ENCODE measurements at places on chromosomes 7 and 10.

DNA sequence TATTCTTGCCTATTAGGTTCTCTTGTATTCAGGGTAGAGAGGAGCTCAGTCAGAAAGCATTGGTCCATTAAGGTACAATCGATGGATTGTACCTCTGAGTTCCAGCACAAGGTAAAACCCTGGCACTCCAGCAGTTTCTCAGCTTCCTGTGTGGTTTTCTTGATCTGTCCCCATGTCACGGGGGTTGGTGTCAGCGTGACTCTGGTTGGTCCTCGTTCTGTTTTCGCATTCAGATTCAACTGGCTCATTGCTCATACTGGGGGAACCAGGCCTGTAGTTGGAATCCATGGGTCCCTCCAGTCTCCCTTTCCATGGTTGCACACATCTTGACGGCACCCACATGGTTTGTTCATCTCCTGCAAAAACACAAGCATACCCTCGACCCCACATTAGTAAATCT, 32.7 kb upstream of the RASGEF1A start:
- DNase-seq: no peak

DNA sequence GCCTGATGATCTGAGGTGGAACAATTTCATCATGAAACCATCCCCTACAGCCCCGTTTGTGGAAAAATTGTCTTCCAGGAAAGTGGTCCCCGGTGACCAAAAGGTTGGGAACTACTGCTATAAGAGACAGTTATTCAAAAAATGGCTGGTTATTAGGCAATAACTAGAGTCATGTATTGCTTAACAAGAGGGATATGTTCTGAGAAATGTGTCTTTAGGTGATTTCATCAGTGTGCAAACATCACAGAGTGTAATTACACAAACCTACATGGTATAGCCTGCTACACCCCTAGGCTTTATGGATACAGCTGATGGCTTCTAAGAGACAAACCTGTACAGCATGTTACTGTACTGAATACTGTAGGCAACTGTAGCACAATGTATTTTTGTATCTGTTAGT, 71.3 kb upstream of the CSTF2T start:
- peak; percentile 44 for DNase-seq

DNA sequence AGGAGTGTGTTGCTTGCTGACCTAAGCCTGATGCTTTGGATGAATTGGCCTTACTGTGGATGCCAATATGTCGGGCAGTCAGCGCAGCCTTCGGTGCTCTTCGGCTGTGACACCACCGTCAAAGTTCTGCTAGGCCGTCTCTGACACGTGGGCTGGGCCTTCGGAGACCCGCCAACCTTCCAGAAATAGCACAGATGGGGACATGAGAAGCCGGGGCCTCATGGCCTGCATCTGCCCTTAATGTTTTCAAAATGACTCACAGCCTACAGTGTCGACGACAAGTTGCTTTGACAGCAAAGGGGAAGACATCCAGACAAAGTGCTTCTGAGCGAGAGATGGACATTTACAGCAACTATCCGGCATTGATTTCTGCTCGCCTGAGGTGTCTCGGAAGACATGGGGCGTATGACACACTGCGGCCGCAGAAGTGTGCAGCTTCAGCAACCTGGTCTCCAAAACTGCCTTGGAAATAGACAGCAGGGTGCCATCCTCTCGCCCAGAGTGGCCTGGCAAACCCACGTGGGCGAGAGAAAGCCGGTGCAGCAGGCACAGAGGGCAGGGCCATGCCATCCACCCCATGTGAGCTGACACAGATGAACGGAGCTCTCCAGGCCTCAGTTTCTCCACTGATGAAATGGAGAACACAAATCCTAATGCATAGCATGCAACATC, 94.0 kb upstream of the PPP2R2D start:
- DNase-seq: no peak

DNA sequence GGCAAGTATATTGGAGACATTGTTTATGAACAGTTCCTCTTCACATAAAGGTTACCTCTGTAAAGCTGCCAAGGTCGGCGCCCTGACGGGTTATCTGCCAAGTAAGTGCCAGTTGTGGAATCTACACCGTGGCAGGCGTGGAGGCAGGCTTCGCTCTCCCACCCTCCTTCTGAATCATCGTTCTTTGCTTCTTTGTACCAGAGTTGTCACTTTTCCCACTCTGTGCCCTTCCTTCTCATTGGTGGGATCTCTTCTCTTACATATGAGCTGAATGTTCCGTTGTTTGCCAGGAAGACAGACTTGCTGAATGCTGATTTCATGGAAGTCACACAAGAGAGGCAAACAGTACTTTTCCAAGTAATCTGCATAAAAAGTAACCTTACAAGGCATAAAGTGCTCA, 40.6 kb upstream of the PTPRZ1 start:
- no peak for DNase-seq

DNA sequence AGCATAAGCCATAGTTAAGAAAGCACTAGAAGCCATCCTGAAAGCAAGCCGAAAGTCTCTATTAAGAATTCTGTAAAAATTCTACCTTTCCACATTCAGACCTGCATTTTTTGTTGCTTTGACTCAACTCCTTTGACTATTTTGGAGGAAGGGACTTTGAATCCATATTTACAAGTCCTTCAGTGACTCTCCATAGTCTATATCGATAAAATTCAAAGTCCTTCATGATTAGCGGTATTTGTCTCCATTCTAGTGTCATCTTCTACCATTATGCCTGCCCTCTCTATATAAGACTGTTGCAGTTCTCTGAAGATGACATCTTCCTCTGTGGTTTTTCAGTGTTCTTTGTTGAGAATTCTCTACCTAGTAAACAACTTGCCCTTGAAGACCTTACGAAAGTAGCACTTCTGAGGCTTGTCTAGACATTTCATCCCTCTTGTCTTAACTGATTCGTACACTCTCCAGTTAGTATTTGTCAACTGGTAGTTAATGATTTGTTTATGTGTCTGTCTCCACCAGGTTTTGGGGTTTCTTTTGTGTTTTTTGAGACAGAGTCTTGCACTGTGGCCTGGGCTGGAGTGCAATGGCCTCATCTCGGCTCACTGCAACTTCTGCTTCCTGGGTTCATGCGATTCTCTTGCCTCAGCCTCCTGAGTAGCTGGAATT, 1.7 kb downstream of the CCSER2 start:
- DNase-seq: no peak

- no peak for DNase-seq
Measured at GRCh38 chr10:7117806-7118674, 292.8 kb downstream of the SFMBT2 start.

GRCh38 chr10:44993922-44994751, 6.6 kb upstream of the ZNF22 start:
- peak; percentile 79 for DNase-seq

DNA sequence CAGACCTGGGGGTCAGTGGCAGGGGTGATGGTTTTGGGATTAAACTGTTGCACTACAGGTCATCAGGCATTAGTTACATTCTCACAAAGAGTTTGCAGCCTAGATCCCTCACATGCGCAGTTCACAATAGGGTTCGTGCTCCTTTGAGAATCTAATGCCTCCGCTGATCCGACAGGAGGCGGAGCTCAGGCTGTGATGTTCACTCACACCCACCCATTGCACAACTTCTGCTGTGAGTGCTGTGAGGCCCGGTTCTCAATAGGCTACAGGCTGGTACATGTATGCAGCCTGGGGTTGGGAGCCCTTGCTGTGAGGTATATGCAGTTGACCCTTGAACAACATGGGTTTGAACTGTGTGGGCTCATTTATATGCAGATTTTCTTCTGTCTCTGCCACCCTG, 416.4 kb downstream of the GFRA1 start:
- DNase-seq: no peak

GRCh38 chr7:127885222-127885772, 145.9 kb downstream of the LRRC4 start:
- no peak for DNase-seq

- DNase-seq: peak; percentile 99
Measured at GRCh38 chr7:50534690-50535290, 30.4 kb downstream of the DDC start.

DNA sequence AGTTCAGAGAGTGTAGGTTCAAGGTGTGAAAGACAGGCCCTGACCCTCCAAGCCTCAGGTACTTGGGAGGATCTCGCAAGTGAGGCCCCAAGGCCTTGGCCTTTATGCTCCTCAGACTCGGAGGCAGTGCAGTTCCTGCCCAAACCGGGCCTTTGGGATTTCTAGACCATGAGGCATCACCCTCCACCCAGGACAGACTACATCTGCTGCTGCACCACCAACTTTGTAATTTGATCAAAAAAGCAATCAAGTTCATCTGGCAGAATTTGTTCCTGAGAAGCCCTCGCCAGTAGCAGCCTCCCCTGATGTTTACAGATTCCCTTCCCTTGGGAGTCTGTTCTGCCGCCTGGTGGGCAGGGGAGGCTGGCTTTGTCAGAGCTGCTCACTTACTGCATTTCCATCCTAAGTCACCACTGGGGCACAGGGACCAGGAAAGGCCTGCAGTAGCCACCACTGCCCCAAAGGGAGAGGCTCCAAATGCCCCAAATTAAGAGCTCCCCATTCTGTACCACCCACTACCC, 2.1 kb downstream of the CAMK2G start:
- no peak for DNase-seq

DNA sequence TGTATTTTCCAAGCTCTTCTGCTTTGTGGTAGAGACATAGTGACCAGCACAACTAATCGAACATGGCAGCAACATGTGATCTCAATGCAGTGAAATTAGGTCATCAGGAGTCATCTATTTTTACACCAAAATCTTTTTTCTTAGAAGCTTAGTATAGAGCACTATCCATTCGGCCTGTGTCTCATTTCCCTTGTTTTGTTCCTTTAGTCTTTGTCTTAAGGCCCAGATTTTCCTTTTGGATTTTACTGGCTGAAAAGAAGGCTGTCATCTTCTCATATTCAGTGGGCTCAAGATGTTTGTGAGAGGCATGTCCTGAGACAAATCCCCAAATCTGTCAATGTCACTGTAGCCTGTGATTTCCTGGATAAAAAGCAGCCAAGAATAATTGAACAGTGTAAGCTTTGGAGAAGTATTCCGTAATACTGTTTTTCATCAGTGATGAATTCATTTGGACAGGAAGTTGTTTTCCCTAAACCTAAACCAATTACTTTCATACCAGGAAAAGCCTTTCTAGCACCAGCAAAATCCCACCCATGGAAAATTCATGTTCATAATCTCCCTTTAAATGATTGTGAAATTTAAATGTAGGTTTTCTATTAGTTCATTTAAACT, 55.2 kb downstream of the MAGI2 start:
- no peak for DNase-seq

GRCh38 chr10:32378363-32379317, 31.7 kb upstream of the EPC1 start:
- DNase-seq: peak; percentile 90

GRCh38 chr7:22202141-22202540, 154.8 kb downstream of the RAPGEF5 start:
- no peak for DNase-seq

GRCh38 chr7:94064541-94065191, 60.5 kb upstream of the BET1 start:
- DNase-seq: peak; percentile 41

GRCh38 chr10:43419997-43420368, 11.0 kb upstream of the HNRNPF start:
- DNase-seq: no peak

- DNase-seq: no peak
Measured at GRCh38 chr7:39535720-39536119, 30.5 kb upstream of the YAE1 start.

DNA sequence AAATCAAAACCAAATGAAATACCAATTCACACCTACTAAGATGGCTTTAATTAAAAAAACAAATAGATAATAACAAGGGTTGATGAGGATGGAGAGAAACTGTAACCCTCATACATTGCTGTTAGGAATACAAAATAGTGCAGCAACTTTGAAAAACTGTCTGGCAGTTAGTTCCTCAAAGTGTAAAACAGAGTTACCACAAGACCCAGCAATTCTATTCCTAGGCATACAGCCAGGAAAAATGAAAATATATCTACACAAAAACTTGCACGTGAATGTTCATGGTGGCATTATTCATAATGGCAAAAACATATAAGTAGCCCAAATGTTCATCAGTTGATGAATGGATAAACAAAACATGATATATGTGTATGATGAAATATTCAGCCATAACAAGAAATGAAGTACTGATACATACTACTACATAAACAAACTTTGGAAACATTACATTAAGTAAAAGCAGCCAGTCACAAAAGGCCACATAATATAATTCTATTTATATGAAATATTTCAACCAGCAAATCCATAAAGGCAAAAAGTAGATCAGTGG, 83.5 kb downstream of the BRAF start:
- DNase-seq: no peak

GRCh38 chr10:72682638-72683037, 9.3 kb upstream of the MCU start:
- peak; percentile 34 for DNase-seq

DNA sequence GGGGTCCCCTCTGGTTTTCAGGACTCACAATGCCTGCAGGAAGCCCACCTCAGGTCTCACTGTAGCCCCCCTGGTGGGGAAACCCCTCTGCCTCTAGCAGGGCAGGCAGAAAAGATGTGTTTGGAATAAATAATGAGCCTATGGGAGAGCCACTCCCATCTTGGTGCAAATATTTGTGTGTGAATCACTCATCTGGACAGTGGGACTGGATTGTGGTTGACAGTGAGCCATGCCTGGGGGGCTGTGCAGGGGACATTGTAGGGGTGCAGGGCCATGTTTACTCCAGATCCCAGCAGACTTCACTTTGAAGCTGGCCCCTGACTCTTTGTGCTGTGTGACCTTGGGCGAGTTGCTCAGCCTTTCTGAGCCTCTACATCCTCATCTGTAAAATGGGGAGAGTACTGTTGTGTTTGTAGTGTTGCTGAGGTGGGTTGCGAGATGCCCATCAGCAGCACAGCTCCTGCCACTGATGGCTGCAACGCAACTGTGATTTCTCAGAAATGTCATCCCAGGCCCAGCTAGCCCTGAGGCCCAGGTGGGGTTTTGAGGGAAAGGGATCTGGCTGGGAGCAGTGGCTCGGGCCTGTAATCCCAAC, 20.7 kb downstream of the GTF2IRD1 start:
- no peak for DNase-seq

DNA sequence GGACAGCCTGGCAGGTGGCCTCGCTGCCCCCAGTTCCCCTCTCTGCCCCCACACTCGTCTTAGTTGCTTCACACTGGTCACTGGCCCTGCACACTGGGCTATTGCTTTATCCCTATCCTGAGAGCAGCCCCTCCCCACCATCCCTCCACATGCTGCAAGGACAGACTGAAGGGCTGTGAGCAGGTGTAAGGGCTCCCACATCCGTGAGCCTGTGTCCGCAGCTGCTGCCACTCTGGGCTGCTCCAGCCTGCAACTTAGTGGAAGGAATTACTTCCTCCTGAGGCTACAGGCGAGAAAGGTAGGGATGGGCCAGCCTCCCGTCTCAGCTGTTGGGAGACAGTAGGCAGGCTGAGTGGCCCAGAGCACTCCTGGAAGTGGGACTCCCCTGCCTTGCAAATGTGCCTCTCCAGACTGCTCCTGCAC, 3.8 kb downstream of the RARRES2 start:
- no peak for DNase-seq

GRCh38 chr10:44952779-44953231, 6.8 kb upstream of the RASSF4 start:
- DNase-seq: no peak

GRCh38 chr7:268991-269390, 21.0 kb upstream of the FOXL3 start:
- DNase-seq: no peak

GRCh38 chr7:28609608-28610007, 197.3 kb downstream of the CREB5 start:
- no peak for DNase-seq

- DNase-seq: no peak
Measured at GRCh38 chr7:83469076-83469475, 179.9 kb downstream of the SEMA3E start.

GRCh38 chr7:114688443-114689055, 233.3 kb upstream of the MDFIC start:
- DNase-seq: no peak

- DNase-seq: peak; percentile 72
Measured at GRCh38 chr7:144780071-144780608, 55.7 kb downstream of the TPK1 start.

- no peak for DNase-seq
Measured at GRCh38 chr7:101550641-101551541, 78.2 kb downstream of the MYL10 start.
